Activated CD8-positive, alpha-beta memory T cell treated with anti-CD3 and anti-CD28 coated beads, Interleukin-2, amount 50 U/mL, for 4 hours (primary cell): ENCODE measurements at places on chromosomes 2 and 18.

GRCh38 chr2:49369101-49369500, 214.8 kb upstream of the FSHR start:
- no peak for DNase-seq

GRCh38 chr2:32942793-32943485, 3.8 kb upstream of the LTBP1 start:
- DNase-seq: no peak

DNA sequence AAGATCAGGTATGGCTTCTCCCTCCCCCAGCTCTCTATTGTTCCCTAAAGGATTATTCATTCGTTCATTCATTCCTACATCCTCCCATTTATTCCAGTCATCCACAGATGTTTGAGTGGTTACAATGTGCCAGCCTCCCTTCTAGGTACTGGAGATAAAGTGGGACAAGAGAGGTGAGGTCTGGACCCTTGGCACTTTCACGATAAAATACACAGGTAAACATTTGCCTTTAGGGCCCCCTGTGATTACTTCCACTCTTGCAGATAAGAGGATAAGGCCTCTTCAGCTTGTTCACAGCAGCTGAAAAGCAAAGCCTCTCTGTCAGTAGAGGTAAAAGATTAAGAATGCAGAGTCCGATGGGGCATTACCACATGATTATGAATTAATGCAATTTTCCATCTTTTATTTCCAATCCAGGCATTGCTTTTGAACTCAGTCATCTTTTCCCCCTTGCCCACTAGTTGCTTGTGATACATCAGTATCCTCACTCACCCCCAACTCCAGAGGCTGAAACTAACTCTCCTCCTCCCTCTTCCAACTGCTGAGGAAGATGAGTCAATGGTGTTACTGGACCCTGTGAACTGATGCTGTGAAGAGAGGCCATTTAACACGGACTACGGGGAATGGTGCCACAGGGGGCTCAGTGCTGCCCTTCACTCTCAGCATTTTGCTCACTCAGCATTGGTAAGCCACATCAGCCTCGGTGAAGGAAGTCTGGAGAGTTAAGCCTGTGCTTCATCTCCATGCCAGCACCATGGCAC, 1.1 kb upstream of the DPP4 start:
- no peak for DNase-seq

DNA sequence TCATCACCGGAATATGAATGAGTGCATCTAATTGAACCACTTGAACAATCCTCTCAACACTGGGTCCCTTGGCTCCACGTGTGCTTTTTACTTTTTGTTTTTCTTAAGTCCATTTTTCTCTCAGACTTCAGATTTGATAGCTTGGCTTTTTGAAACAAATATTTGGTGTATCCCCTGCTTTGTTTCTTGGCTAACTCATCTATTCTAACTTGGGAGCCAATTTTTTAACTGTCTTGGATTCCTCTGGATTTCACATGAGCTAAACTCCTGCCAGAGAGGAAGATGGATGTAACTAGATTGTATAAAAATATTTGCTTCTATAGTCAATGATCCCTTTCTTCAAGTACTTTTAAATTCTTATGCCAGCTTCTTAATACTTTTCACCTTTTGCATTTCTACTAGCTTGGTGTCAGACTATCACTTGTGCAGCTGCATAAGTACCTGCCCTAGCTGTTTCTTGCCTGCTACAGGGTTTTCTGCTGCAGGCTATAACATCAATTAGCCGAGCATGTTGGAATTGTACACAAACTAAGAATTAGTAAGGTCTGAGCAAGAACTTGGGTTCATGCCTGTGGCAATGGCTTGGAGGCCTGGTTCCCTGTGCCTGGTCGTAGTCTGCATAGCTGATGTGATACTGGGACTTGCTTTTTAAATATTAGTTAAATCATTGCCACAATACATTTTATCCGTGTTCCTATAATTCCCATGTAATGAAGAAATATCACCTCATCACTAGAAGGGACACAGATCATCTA, 281.5 kb downstream of the EN1 start:
- DNase-seq: no peak

DNA sequence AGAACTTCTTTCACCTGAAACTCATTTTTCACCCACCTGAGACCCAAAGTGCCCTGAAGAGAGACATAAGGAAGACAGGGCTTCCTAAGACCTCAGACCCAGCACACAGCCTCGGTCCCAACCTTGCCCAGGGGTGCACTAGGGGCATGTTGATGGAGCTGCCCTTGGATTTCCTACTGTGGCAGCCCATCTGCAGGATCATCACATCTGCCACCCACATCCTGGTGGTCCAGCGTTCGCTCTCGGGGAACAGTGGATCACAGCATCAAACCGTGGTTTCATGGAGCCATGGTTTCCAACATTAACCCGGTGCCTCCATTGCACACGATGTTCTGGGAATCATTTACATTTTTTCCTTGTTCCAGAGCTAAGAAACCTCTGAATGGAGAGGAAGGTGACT, 186.4 kb downstream of the TFCP2L1 start:
- DNase-seq: no peak

- no peak for DNase-seq
Measured at GRCh38 chr2:238233625-238234024, 6.2 kb downstream of the HES6 start.

DNA sequence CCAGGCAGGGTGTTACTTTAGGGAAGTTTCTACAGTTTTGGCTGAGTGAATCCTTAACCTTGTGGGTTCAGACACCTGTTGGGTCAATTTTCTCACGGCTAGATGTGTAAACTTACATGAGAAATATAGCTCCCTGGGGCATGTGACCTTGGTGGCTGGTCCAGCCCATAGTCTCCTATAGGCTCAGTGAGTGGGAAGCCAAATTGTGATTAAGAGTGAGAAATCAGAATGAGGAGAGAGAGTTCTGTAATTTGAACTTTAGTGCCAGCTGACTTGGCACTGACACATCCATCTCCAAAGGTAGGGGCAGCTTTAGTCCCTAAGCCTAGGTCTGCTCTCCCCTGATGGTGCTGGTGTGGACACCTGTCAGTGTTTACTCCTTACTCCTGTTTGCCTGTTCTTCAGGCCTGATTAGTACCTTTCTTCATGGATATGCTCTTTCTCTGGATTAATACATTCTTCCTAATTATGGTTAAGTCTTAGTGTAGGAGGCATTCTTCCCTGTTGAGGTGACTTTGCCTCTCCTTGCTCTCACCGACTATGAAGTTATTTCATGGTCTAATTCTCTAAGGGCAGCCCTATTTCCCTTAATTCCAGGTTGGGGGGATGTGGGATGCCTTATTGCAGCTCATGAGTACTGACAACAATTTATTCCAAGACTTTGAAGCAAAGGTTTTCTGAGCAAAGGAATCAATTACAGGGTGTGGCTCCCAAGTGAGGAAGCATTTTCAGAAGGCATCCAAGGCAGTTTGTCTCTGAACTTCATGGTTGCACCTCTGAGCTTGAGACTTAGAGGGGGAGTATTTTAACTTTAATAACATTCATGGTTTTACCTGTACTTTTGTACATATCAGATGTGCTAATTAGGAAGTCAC, 177.3 kb downstream of the DYSF start:
- no peak for DNase-seq

- DNase-seq: no peak
Measured at GRCh38 chr2:5942204-5942603, 250.0 kb downstream of the SOX11 start.

DNA sequence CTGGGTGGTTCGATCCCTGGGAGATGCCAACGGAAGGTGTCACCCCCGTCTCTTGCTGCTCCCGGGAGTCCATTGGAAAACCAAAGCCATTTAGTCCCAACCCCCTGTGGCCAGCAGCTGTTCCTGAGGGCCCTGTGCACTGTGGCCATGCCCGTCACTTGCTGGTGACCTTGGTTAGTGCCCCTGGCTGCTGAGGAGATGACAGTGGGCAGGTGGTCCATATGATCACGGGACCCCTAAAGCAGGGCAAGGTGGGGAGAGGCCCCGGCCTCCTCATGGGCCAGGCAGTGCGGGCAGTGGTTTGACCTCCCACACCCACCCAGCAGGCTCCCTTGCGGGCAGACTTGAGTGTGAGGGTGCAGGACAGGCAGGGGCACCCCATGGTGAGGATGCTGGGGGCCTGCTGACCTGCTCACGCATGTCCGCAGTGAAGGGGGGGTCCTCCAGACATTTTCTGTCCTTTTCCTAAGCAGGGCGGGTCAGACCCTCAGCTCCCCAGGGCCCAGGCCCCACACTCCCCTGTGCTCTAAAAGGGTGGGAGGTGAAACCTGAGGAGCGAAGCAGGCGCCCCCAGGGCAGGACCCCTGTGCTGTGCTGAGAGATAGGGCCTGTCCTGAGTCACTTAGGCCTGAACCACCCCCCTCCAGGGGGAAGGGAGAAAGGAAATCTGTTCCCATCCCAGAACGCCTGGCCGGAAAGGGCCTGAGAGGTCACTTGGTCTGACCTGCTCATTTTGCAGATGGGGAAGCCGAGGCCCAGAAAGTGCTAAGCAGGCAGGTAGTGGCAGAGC, 6.8 kb downstream of the ITM2C start:
- no peak for DNase-seq

DNA sequence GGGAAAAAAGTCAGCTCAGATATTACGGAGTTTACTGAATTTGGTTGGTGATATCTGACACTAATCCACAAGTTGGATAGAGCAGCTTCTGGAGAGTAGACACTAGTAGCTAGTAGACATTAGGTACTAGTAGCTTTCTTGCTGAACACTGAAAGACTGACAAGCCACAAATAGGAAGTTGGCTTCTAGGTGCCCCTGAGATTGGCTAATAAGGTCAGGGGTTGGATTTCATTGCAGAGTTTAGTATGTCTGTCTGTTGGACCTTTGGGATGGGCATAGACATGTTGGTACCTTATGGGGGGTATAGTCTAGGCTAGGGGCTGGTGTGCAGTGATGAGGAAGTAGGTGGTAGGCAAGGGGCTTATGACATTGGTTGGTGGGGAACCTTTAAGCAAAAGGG, 164.9 kb upstream of the LRRTM1 start:
- DNase-seq: no peak

DNA sequence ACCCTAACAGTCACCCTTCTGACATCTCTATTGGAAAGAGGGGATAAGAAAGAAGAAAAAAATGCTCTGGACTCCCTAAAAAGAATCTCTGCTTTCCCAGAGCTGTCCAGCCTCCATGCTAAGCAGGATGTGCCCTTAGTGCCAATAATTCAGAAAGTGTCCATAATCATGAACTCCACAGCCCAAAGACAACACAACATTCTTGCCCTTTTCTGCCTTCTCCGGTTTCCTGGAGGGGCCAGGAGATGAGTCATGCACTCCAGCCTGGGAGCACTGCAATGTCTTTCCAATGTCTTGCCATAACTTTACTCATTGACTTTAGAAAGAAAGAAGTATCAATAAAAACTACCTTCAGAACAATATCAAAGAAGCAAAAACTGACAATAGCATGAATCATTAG, 44.0 kb downstream of the KLF7 start:
- no peak for DNase-seq

- DNase-seq: no peak
Measured at GRCh38 chr2:98663511-98664090, 55.2 kb downstream of the UNC50 start.

DNA sequence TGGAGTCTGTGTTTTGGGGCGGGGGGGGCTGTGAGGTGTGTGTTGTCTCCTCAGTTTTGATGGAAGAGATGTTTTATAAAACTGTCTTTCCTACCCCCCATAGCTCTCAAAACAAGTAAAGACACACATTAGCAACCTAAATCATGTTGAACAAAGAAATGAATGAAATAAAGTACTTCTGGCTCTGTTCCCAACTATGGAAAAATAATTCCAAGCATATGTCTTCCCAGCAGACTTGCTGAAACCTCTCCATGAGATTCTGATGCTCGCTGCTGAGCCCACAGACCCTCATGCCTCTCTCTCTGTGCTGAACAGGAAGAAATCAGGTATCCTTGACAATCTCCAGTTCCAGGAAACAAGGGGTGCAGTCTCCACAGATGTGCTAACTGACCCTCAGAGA, 226.7 kb upstream of the KLHL29 start:
- no peak for DNase-seq

GRCh38 chr2:14633061-14633460, 544 bp downstream of the LRATD1 start:
- DNase-seq: no peak

DNA sequence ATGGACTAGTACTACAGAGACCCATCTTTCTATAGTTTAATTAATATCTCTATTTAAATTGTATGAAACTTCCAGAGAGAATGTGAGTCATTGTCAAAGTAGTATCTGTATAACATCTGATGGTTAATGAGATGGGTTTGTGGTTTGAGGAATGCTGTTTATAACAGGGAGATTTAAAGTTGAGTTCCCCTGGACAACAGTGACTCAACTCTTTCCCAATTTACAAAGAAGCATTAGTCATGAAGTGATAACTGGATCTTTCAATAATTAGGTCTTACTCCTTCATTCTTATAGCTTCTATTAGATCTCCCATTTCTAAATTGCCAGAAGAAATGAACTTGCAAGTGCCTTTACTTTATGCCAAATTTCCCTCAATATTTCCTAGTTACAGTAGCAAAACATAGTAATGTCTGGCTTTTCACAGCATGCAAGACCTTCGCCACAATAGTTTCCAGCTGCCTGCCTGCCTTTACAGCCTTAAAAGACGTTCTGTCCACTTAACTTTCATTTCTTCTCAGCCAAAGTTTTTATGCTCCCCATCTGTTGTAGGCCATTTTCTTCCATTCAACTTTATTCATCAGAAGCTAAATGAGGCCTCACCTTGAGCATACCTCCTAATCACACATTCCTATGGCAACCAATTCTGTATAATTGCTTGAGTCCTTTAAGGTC, 47.7 kb upstream of the WDR75 start:
- DNase-seq: no peak

- DNase-seq: peak; percentile 59
Measured at GRCh38 chr2:95025406-95026319, at the start of gene MAL. Gene MAL, plus strand, starts transcription at chr2:95025708. Its CDS starts 85 bp downstream, at chr2:95025793.

DNA sequence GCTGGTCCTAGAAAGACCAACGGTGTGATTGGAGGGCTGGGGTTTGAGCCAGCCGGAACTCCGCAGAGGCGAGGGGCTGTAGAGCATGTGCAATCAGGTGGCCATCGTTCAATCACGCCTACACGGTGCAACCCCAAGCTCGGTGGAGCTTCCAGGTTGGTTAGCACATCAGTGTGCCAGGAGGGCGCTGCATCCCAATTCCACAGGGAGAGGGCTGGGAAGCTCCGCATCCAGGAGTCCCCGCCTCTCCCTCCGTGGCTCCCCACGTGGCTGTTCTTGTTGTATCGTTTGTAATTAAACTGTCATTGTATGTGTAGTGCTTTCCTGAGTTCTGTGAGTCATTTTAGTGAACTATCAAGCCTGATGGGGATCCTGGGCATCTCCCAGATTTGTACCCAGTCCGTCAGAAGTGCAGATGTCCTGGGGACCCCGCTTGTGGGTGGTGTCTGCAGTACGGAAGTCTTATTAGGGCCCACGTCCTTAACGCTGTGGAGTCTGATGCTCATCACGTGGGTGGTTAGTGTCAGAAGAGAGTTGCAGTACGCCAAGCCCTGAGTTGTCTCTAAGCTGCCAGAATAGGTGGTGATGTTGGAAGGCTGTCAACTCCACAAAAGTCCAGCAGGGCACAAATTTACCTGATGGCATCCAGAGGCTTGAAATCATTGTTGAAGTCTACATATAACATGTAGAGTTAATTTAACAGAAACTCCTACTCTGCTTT, 20.6 kb upstream of the AMMECR1L start:
- DNase-seq: no peak
